Activated T-cell treated with anti-CD3 and anti-CD28 coated beads, Interleukin-2, amount 50 U/mL, for 72 hours (primary cell): ENCODE measurements at places on chromosomes 6 and 20. TPM values are rescaled to one million over a fixed set of nuclear protein-coding genes. Genes with fewer than 3 reads are reported as not detected.

DNA sequence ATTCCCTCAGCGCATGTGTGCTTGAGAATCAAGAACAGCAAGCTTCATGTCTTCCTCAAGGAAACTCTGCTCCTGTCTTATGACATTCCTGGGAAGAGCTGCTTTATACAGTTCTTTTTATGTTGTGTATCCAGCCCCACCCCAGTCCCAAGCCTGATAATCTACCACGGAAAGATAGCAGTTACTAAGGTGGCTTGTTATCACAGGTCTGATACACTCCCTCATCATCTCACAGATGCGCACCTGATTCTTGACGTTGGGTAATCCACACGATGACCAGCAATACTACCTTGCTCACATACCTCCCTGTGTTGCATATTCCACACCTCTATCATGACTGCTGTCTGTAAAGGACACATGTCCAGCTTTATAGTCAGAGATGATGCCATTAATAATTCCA lies 3.2 kb downstream of the NHLRC1 start:
- no peak for DNase-seq

DNA sequence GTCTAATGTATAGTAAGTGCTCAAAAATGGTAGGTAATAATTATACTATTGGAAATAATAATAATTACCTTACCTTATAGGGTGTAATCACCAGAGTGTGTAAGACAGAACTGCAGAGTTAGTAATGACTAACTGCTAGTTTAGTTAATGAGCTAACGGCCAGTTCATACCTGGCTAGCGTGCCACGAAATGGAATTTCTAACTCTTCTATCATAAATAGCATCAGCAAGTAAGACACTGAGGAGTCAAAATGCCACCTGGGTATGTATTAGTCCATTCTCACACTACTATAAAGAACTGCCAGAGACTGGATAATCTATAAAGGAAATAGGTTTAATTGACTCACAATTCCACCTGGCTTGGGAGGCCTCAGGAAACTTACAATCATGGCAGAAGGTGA lies 63.4 kb upstream of the CEP85L start:
- DNase-seq: no peak

- DNase-seq: no peak
These were observed 669.4 kb downstream of the DHX35 start for GRCh38 chr20:39631557-39631956.

DNA sequence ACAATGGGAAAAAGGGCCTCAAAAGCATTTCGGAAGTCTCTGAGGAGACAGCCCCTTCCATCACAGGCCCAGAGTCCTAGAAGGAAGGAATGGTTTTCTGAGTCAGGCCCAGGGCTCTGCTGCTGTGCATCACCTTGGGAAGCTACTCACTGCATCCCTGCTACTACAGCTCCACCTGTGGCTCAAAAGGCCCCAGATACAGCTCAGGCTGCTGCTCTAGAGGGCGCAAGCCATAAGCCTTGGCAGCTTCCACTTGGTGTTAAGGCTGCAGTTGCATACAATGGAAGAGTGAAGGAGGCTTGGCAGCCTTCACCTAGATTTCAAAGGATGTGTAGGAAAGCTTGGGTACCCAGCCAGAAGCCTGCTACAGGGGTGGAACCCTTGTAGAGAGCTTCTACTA lies 54.8 kb downstream of the MEI4 start:
- DNase-seq: no peak

DNA sequence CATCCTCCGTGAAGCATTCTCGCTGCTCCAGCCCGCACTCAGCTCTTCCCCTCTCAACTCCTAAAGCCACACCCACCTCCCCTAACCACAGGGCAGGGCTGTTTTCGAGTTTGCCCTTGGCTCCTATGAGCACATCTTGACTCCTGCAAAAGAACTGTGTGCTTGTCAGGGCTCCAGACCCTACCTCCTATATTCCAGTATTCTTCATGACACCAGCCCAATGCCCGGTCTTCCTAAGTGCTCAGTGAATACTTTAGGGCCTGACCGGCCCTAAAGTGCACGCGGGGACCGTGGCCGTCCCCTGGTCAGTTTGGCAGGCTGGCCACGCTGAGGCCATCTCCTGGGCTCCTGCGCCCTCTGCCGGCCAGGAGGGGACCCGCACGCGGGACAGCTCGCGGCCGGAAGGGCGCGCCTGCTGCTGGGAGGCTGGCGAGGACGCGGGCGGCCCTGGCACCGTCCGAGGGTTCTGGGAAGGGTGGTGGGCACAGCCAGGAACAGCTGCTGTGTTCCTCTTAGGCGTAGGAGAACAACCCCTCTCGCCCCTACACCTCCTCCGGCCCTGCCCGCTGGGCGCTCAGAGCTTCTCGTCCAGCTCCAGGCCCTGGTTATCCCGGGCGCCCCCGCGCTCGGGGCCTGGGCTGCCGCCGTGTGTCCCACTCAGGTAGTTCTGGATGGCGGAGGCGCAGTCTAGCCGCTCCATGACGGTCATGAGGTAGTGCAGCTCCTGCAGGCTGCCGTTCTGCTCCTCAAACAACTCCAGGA lies 11.0 kb downstream of the UNC5CL start:
- DNase-seq: peak; percentile 81

Gene FAM83D
- total RNA-seq: 10.4 TPM

GRCh38 chr6:13513626-13514502 lies 26.5 kb upstream of the GFOD1 start:
- no peak for DNase-seq
